Sigmoid colon (tissue), 7 donors: ENCODE measurements at places on chromosomes 1 and 21.

DNA sequence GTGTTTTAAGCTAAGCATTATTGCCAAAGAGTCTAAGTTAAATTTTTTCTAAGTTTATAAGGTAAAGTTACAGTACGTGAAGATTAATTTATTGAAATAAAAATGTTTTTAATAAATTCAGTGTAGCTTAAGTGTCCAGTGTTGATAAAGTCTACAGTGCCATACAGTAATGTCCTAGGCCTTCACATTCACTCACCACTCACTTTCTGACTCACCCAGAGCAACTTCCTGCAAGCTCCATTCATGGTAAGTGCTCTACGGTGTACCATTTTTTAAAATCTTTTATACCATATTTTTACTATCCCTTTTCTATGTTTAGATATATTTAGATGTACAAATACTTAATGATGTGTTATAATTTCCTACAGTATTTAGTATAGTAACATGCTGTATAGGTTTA, 173.2 kb downstream of the CACNA1E start:
- DNase-seq = no peak

GRCh38 chr21:44461464-44462001, 6.2 kb downstream of the LRRC3 start:
- peak; percentile 62 for DNase-seq

DNA sequence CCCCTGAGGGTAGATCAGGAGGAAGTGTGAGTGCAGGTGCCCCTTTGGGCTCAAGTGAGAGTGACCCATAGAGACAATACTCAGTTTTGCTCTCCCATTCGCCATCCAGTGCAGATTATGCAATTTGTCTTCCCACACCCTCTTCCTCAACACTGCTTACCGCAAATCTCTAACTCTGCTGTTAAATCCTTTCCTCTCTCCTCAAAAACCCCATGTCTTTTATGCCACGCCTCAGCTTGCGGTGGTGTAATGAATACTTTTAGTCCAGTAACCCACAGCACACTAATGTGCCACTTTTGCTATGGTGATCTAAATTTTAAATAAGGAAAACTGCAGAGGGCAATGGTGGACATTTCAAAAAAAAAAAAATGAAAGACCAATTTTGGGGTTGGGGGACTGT, 57.7 kb downstream of the PRRX1 start:
- no peak for DNase-seq

- DNase-seq = no peak
Observed at GRCh38 chr1:22153660-22154437, 11.0 kb upstream of the WNT4 start.

- DNase-seq = peak; percentile 55
Observed at GRCh38 chr1:152309955-152310354, 15.1 kb downstream of the FLG start.

DNA sequence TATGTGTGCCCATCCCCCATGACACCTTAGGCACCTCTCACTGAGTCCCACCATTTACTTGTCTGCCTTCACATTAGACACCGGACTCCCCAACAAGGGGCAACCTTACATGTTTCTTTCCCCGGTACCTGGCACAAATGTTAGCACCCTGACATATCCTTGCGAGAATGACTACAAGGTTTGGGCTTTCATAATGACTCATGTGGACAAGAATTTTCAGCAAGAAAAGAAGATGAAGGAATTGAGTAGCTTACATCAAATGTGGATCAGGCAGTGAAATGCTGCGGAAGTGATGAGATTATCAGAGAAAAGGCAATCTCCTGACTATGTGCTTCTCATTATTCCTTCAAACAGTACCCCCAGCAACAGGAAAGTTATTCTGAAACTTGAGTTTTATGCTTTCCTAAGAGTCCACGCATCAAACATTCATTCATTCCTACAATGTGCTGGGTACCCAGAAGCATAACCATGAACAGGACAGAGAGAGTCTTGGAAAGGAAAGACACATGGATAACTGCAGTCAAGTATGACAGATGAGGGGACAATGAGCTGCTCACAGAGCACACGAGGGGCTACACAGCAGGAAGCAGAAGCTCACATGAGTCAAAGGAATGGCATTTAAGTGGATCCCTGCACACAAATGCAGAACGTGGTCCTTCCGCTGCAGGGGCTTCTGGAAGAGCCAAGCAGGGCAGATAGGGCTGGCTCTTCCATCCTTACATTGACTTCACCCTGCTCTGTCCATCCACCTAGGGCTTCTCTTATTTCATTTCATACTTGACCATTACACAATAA, 112.1 kb downstream of the PCNX2 start:
- DNase-seq = no peak

DNA sequence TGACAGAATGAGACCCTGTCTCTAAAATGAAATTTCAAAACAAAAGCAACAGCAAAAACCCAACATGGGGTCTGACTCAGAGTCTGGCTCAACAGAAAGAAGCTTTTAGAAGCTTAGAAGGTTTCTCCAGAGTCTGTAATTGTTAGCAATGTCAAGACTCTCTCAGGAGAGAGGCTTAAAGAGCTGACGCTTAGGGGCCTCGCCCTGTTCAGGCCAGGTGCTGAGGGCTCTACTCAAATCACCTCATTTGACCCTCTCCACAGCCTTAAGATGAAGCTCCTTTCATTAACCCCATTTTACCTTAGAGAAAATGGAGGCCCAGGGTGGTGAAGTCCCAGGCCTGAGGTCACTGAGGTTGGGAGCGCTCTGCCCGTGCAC, 5.3 kb upstream of the KIF17 start:
- no peak for DNase-seq

DNA sequence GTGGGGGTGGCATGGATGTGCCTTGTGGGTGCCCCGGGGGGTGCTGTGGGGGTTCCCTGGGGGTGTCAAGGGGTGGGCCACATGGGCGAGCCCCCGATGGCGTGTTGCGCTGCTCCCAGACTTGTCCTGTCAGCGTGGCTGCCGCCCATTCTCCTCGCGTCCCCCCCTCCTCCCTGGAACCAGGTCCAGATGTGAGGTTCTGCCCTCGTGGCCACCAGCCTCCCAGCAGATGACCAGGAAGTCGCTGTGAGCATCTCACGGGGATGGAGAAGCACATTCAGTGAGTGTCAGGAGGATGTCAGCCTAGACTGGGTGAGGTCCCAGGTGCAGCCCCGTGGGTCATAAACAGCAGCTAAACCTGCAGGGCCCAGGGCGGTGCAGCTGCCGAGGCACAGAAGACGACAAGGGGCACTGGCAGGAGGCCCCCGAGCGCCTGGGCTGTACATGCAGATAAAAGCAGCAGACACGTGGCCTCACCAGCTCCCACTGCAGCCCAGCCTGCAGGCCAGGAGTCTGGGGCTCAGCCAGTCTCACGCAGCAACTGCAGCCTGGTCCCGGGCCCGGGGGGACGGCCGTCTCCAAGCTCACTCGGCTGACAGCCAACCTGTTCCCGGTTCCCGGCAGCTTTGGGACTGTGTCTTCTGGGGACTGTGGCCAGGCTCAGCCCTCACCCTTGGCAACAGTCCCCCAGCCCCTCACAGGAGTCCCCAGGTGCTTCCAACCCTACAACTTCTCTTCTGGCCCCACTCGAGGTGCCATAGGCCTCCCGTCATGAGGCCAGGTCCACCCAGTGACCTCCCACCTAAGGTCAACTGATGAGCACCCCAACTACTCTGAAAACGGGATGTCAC, 17.5 kb upstream of the COL6A2 start:
- peak; percentile 84 for DNase-seq

DNA sequence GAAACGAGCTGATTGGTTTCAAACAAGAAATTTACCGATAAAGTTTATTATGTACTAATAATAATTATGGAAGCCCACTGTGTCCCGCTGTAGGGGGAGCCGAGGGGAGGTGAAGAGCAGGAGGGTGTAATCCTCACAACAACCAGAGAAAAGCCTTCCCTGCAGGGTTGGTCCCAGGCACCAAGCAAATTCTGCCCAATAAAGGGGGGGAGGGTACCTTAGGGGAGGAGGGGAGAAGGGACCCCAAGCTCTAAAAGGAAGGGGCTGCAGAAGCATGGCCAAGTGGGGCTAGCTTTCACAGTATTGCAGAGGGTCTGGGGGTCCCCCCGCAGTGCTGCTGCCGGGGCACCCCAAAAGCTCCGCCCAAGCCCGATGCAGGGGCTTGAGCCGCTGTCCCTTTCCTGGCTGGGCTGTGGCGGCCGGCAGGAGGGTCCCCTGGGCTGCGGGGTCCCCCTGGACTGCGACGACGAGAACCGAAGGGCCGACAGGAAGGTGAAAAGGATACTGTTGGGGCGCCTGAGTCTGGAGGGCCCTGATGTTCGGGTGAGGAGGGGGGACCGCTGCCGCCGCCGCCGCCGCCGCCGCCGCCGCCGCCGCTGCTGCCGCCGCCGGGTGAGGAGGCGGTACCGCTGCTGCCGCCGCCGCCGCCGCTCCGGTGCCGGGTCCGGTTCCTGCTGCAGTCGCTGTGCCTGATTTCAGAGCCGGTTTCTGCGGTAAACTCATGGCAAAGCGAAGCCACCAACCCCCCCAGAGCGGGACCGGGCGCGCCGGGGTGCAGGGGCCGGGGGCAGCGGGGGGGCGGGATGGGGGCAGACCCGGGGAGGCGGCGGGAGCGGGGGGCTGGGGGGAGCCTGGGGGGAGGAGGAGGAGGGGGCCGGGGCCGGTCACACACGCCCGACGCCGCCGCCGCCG, 771 bp downstream of the EIF4G3 start:
- DNase-seq = peak; percentile 69

DNA sequence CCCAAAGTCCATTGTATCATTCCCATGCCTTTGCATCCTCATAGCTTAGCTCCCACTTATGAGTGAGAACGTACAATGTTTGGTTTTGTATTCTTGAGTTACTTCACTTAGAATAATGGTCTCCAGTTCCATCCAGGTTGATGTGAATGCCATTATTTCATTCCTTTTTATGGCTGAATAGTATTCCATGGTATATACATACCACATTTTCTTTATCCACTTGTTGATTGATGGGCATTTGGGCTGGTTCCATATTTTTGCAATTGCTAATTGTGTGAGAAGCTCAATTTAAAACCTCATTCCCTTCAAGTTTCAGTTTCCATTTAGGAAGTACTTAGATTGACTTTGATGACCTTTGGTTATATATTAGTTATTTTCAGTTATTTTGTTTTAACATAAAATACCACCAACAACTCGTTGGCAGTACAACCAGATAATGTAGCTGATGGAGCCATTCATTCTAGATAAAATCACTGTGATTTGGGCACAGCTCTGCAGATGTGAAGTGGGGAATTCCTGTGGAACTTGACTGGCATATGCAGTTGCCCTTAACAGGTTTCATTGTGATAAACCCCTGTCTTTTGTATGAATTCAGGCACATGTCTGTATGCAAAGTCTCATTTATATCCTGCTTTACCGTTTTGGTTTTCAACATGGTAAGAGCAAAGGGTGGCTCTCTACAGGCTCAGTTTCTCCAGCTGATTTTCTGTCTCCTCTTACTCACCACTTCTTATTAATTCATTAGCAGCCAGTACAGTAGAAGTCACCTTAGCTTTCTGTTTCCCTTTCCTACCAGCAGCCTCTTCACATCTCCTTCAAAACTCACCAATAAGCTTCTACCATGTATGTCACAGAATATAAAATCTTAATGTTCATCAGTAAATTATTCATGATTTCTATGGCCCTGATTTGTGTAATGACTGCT, 170.9 kb downstream of the C1orf21 start:
- DNase-seq = no peak

DNA sequence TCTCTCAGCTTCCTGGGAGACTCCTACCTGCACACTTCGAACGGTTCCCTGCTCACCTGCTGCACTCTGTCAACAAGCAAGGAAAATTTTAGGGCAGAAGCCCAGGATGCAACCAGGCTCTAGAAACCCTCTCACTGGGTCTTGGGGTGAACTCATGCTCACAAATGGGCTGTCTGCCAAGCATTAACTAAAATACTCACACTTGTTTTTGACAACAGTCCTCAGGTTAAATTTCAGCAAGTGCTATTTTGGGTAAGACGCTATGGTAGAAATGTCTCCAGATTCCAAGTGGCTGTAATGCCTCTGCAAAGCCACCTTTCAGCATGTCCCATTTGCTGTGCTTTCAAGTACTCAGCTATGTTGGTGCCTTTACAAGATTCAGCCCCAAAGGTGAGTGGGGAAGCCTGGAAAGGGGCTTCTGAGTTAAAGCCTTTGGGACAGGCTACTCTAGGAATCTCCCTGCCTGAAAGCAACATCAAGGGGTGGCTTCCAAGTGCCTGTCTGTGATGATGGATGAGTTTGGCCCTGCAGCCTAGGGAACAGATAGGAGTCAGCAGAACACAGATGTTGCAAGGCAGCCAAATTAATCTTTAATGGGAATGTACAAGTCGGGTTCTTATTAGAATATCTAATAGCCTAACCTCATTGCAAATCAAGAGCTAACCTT, 211.9 kb upstream of the SPAG17 start:
- DNase-seq = no peak

GRCh38 chr1:17080085-17080759, 26.4 kb upstream of the SDHB start:
- DNase-seq = no peak

DNA sequence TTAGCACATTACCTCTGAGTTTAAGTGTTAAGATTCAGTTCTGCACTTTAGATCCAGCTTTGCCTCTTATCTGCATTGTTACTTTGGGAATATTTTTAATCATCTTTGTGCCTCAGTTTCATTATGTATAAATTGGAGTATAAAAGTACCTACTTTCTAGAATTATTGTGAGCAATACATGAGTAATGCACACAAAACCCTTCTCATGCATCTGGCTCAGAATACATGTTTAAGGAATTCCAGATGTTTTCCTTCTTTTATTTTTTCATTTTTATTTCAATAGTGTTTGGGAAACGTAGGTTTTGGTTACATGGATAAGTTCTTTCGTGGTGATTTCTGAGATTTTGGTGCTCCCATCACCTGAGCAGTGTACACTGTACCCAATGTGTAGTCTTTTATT, 14.2 kb downstream of the C8A start:
- DNase-seq = no peak

- DNase-seq = no peak
Observed at GRCh38 chr1:203223012-203223775, 6.3 kb downstream of the CHIT1 start.

GRCh38 chr1:87757676-87758075, 429.0 kb downstream of the LMO4 start:
- DNase-seq = peak; percentile 67

- DNase-seq = no peak
Observed at GRCh38 chr1:228309326-228310067, 97.1 kb downstream of the TRIM11 start.

- DNase-seq = no peak
Observed at GRCh38 chr1:209607102-209607794, 23.7 kb downstream of the CAMK1G start.

GRCh38 chr1:95007687-95008086, 65.1 kb downstream of the ALG14 start:
- no peak for DNase-seq

DNA sequence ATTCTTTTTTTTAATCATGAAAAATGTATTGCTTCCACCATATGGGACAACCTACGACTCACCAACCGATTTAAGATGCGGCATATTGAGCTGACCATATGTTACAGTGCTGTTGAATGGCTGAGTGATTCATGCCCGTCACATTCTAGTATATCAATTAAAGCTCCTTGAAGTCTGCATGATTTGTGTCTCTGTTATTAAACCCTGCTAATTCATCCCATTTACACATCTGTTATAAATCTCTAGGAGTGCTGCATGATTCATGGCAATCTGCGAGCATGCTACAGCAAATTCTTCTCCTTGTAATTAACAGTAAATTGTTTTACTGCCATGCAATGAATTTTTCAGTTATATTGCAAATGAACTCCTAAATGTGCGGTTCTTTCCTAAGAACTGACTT, 239.8 kb downstream of the USH2A start:
- no peak for DNase-seq
